ENCODE measurements at places on chromosomes 1 and 21. TPM values are rescaled to one million over a fixed set of nuclear protein-coding genes. Genes with fewer than 3 reads are reported as not detected.

The ANXA9 gene
- 0.40 TPM for total RNA-seq

The LCE6A gene
- not detected for total RNA-seq

The OLFML2B gene
- 0.72 TPM for total RNA-seq

The GUCA2A gene
- total RNA-seq = not detected

Data from esophagus mucosa (tissue), 1 donor.